ENCODE measurements at places on chromosomes 16 and 17. TPM values are rescaled to one million over a fixed set of nuclear protein-coding genes. Genes with fewer than 3 reads are reported as not detected.
A peak's percentile ranks its signal among the peaks of the same experiment; 100 is the strongest.

- no peak for DNase-seq
These were observed 13.6 kb downstream of the UBFD1 start for GRCh38 chr16:23570992-23571632.

GRCh38 chr17:74678541-74678940 is 34.2 kb downstream of the CD300LF start:
- DNase-seq: no peak

- no peak for DNase-seq
These were observed 34.0 kb upstream of the ZNF629 start for GRCh38 chr16:30820952-30821421.

DNA sequence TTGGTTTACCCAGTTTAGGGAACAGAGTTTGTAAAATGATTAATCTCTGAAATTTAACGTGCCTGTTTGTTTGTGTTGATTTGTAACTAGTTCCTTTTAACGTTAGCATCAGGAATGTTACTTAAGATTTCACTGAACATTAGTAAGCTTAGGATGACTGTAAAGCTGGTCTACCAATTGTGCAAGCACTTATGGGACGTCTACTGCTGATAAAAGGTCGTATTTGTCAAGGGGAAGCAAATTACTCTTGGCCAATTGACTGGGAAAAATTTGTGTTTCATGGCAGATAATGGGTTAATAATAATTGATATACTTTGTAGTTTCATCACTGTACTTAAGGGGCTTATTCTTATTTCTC is 11.8 kb downstream of the METTL9 start:
- DNase-seq: no peak

DNA sequence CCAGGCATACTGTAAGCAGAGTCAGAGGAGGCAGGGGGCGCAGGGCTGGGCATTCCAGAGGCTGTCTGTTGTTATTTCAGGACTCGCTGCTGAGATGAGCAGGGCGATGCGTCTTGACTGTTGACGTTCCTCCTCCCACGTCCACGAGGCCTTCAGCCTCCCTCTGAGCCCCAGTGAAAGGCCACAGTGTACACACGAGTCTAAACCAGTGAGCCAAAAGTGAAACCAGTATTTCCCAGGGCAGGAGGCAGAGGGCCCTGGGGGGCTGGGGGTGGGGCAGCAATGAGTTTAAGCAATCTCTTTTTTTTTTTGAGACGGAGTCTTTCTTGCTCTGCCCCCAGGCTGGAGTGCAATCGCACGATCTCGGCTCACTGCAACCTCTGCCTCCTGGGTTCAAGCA is 21.5 kb downstream of the SMTNL2 start:
- DNase-seq: peak; percentile 77

FOXL1 gene
- polyA plus RNA-seq: 0.52 TPM

DNA sequence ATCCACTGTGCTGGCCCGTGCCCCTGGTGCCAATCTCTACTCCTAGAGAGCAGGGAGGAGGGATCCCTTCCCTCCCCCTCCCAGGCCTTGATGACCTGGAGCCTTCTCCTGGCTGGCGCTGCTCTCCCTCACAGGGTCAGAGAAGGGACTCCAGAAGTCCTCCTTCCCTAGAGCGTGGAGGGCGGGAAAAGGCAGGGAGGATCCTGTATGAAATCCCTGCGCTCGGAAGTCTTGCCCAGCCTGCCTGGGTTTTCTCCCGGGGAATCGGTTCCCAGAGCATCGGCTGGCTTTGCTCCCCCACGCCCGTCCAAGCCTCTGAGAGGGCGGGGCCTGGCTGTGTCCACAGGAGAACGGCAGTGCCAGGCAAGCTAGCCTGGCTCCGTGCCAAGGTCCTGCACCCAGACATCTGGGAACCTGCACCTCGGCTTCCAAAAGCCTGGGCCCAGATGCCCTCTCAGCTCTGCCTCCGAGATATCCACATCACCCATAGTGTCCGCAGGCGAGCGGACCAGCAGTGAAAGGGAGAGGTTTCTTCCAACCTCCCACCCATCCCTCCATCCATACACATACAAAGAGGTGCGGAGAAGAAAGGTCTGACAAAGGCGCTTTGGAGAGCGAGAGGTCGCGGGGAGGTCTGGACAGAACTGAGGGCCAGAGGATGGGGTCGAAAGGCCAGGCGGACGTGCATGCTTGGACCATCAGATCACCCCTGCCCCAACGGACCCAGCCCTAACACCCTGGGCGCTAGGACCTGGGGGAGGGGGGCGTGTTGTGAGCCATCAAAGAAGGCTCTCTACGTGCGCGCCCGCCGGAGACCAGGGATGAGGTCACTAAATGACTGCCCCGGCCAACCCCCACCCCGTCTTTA is 1.1 kb downstream of the MPP2 start:
- peak; percentile 90 for DNase-seq

DNA sequence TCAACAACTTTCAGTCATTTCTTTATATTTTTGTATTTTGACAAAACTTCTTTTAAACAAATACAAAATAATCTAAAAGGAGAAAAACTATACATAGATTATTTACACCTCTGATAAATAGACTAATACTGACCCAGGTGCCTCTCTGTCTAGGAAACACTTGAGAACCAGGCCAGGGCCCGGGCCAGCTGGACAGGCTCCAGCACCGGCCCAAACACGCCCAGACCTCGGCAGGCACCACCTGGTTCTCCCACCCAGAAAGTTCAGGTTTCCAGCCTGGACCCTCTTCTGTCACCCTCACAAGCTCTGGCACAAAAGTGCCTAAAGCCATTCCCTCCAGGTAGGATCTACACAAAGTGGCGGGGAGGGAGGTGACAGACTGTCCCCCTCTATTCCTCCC is 97.0 kb upstream of the DNAH17 start:
- no peak for DNase-seq

DNA sequence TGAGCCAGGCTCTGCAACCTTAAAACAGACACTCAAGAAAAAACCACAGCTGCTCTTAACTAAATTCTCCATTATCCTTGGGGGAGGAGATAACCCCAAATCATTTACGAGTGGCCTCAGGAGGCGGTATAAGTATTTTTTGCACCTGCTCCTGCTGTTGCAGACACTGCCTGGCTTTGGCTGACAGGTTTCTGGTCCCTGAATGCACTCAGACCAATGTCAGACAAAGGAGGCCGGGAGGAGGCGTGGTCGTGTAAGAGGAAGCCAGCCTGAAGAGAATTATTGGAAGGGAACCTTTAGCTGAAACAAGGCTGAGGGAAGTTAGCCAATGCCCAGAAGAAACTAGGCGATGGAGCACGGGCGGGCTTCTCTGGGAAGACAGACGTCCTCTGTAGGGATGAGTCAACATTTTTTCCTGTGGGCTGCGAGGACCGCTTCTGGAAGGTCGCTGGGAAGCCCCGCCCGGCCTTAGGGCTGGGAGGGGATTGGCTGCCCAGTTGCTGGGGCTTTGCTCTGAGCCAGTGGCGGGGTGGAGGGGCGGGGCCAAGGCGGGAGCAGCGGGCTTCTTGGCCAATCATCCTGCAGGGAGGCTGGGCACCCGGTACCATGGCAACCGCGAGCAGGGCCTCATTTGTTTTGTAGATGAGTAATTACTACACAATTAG is 82.3 kb downstream of the CCDC182 start:
- DNase-seq: peak; percentile 96

DNA sequence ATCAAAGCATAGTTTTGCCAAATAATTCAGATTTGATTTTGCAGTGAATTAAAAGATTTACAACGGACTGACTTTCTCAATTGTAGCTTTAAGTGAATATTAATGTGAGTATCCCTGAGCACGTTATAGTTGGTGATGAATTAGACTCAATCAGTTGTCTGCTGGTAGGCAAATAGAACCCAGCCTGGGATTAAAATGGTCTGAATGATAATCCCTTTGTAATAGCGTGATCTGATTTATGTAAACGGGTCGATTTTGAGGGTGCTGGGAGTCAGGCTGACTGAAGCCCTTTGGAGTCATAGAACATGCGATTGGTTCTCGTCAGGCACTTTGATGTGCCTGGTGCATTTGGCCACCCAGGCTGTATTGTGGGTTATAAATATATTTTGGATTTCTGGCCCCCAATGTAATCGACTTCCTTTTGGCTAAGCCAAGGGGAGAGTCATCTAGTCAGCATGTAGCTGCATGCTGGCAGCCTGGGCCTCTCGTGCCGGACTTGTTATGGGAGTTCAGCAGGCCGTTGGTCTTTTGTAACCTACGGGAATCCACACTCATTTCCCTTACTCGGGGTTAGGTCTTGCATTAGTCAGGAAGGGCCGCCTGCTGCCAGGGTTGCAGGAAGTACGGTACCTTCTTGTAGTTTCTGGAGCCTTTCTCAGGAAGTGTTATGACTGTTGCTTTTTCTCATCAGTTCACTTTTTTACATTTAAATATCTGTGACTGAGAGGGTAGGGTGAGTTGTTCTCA is 5.4 kb downstream of the PGS1 start:
- no peak for DNase-seq

- no peak for DNase-seq
These were observed 60.8 kb downstream of the PARN start for GRCh38 chr16:14569213-14569612.

DNA sequence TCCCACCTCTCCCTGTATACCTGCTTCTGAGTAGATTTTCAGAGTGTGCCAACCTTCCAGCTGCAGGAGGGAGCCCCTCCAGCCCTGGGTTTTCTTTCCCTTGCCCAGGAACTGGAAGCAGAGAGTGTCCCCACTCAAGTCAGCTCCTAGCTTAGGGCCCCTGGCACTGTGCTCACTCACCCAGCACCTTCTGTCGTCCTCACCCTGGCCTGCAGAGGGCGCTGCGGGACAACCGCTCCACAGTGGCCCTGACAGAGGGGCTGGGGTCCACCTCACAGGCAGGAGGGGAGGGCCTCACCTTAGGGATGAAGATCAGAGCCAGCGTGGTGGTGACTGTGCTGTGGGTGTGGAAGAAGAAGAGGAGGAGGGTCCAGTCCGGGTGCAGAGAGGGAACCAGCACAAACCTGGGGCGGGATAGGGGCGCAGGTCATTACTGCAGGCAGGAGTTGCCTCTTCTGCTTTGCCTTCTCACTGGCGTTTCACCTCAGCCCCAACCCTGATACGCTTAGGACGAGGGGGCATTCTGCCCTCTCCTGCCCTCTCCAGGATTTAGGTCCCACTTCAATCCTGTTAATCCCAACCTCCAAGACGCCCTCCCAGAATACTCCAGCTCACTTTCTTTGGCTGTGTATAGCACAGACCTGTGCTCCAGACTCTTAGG is 10.0 kb downstream of the GPR179 start:
- DNase-seq: peak; percentile 43
